Aortic smooth muscle cell (primary cell): ENCODE measurements at places on chromosomes 1 and 21. TPM values are rescaled to one million over a fixed set of nuclear protein-coding genes. Genes with fewer than 3 reads are reported as not detected.

Gene CYP4Z1
- 0.13 TPM in 1 of 2 replicates, not detected in the other for total RNA-seq

Gene F5
- total RNA-seq, result under 0.01 TPM in 1 of 2 replicates, not detected in the other

Gene ZYG11B
- 32.1 and 34.7 TPM in 2 replicates for total RNA-seq

Gene VHLL
- total RNA-seq, result 0.26 TPM in 1 of 2 replicates, not detected in the other

Gene PYGO2
- total RNA-seq, result 8.1 and 14.1 TPM in 2 replicates

Gene ENSA
- 105 and 112 TPM in 2 replicates for total RNA-seq

Gene LCE1F
- not detected in 2 replicates for total RNA-seq

Gene CFHR2
- not detected in 2 replicates for total RNA-seq

Gene UBE2U
- total RNA-seq, result 0.06 TPM in 1 of 2 replicates, not detected in the other

Gene SLC5A9
- total RNA-seq, result not detected in 2 replicates

Gene ZBTB48
- 16.2 and 16.4 TPM in 2 replicates for total RNA-seq

Gene XCL2
- total RNA-seq, result not detected in 2 replicates

Gene FAM131C
- 0.31 and 0.53 TPM in 2 replicates for total RNA-seq

Gene TRIM46
- total RNA-seq, result 3.6 and 4.2 TPM in 2 replicates

Gene FAM163A
- not detected in 2 replicates for total RNA-seq

Gene ERRFI1
- total RNA-seq, result 85.6 and 178 TPM in 2 replicates

Gene MAP1LC3C
- total RNA-seq, result 0.13 TPM in 1 of 2 replicates, not detected in the other
